Left colon (tissue), 2 donors: ENCODE measurements at places on chromosomes 13 and 19.
A peak's percentile ranks its signal among the peaks of the same experiment; 100 is the strongest.

GRCh38 chr13:51000061-51000460, 90.5 kb downstream of the RNASEH2B start:
- no peak for DNase-seq

DNA sequence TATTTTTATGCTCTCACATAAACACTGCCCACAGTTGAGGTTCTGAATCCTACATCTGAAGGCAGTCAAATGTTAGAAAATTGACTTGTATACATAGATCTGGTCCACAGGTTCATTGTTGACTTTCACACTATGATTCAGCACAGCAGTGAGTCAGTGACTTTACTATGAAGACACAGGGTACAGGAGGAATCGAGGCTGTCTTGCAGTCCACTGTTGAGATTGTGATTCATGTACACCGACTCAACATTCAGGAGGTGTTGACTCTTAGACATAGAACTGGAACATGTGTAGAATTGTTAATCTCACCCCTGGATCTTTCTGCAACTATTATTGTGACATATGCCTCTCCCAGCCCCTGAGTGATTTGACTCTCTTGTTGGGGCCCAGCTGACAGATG, 74.3 kb upstream of the ZNF43 start:
- DNase-seq, result no peak

- DNase-seq, result no peak
These were observed 12.3 kb upstream of the ISYNA1 start for GRCh38 chr19:18450021-18450930.

DNA sequence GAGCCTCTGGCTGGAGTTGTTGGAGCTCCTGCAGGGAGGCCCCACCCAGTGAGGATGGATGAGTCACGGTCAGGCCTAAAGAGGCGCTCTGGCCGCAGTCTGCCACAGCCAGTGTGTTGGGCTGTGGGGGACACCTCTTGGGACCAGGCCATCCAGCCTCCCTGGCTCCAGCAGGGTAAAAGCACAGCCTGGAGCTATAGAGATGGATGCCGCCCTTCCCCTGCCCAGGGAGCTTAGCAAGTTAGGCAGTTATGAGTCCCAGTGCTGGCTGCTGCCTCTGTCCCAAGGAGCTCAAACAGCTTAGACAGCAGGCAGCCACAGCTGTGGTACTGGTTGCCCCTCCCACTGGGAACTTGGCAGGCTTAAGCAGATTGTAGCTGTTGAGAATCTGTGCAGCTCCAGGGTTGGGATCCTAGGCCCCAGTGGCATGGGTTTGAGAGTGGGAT, 100.9 kb downstream of the NDFIP2 start:
- no peak for DNase-seq

DNA sequence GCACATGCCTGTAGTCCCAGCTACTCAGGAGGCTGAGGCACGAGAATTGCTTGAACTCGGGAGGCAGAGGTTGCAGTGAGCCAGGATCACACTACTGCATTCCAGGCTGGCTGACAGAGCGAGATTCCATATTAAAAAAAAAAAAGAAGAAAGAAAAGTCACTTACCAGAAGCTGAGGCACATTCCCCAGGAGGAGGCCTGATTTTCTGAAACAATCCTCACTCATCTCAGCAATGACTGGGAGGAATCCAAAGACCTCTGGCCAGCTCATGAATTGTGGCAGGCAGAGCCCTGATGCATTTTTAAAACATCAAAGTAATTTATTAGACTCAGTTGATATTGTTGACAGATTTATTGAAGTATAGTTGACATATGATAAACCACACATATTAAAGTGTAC, 206.3 kb downstream of the FOXO1 start:
- DNase-seq, result no peak

GRCh38 chr19:51392701-51393100, 2.3 kb upstream of the C19orf84 start:
- no peak for DNase-seq

GRCh38 chr13:99486996-99487395, 14.3 kb upstream of the TM9SF2 start:
- no peak for DNase-seq

- no peak for DNase-seq
These were observed 16.3 kb downstream of the LATS2 start for GRCh38 chr13:21045100-21045499.

GRCh38 chr13:99197117-99197651, 3.5 kb upstream of the UBAC2 start:
- DNase-seq, result peak; percentile 58

- no peak for DNase-seq
These were observed 126.8 kb downstream of the LMO7 start for GRCh38 chr13:75762955-75763354.

GRCh38 chr13:44305286-44305685, 68.3 kb upstream of the SERP2 start:
- no peak for DNase-seq

DNA sequence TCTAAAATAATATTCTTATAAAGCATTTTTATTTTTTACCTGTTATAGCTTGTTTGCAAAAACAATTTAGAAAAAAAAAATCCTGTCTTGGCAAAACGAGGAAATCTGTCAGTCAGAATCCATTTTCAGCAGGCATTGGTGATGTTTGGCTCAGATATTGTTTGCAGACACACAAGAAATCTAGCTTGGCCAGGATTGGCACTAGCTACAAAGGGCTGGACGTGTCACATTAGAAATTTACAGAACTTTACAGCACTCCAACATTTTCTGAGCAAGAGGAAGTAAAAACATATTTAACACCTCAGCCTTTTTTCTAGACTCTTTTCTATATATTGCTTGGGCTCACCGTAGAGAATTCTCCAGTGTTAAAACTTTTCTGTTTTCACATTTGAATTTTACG, 9.9 kb downstream of the ZNF91 start:
- DNase-seq, result no peak
